Left kidney (tissue), 8 donors: ENCODE measurements at places on chromosomes 7 and 10.

DNA sequence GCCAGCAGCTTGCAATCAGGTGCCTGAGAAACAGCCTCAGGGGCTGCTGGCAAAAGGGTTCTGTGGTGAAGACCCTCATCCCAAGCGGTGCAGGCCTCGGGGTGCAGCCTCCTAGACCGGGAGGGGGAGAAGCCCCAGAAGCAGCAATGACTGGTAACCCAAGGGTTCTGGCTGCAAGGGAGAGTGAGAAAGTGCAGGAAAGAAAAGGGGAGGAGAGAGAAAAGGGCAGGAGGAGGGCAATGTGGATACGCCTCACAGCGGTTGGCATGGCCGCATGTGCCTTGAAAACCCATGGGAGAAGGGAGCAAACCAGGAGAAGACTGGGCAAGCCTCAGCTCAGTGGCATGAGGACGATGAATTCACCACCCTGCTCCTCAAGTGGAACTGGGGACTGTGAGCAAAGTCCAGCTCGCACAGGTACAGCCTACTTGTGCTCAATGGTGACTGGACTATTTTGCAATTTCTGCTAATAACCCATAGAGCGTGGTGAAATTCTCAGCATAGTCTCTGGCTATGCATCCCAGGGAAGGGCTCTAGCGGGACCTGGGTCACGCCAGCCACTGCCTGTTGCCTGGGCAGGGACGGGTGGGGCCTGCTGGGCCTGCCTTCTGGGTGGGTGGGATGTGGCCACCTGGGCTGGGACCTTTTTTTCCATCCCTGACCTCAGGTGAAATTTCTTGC is 6.2 kb downstream of the CLRN3 start:
- DNase-seq, result no peak

DNA sequence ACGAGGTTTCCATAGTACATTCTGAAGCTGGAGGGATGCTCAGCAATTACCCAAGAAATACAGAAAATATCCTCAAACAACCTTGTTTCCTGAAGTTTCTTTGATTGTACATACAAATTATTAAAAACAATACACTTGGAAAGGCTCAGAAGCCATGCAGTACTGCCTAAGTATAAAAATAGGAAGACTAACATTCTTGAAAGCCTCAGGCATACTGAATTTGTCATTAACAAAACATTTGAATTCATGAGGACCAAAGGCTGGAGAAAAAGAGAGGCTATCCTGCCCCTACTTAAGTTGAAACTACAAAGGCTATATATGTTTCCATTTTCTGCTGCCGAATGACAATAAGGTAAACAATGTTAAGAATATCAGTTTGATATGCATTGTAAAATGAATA is 54.3 kb upstream of the SGCE start:
- DNase-seq, result no peak

- no peak for DNase-seq
These were observed 80.9 kb upstream of the DYNC1I1 start for GRCh38 chr7:95691464-95691863.

DNA sequence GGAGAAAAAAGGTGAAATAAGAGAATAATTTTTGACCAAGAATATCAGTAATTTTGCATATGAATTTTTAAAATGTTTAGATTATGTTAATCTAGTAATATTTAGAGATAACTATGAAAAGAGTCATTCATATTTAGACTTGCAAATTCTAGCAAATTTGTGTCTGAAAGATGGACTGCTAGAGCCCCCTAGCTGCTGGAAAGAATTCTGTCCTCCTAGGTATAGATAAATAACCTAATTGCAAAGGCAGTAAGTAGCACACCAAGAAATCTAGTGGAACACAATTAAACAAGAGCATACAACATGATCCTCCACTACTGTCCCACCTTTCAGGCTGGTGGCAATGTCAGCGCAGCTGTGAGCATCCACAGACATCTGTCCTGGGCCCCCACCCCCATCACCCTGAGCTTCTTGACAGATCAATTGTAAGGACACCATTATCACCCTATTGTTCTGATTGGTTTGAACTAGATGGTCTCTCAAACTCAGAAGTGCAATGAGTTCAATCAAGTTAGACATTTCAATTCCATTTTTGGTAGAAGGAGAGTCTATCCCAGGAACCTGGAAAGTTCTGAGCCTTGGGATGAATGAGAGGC is 15.0 kb upstream of the GFRA1 start:
- DNase-seq, result peak; percentile 55

- DNase-seq, result no peak
These were observed 418.7 kb downstream of the GLRX3 start for GRCh38 chr10:130554701-130555410.

- DNase-seq, result no peak
These were observed 129.9 kb downstream of the CFAP58 start for GRCh38 chr10:104483582-104483981.

DNA sequence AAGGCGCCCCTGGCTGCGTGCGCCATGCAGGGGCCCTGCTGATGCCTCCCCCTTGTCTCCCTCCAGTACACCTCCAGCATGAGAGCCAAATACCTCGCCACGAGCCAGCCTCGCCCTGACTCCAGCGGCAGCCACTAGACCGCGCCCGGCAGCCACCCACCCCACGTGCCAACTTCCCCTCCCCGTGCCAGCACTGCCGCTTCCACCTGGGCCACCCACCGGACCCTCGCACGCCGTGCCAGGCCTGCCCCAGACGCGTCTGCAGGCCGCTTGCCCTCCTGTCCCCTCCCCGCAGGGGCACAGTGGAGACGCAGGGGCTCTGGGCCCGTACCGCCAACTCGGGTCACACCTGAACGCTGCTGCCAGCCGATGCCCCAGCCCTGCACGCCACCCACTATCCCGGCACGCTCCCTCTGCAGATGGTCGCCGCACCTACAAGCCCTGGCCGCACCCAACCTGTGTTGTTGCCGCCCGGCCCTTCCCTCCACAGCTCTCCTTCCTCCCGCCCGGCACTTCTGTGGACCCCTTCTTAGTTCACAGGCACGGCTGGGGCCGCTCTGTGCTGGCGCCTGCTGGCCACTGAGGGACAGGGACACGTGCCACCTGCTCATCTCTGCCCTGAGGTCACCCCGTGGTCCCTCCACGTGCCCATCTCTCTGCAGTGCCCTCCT is 26.3 kb upstream of the AMZ1 start:
- DNase-seq, result no peak

DNA sequence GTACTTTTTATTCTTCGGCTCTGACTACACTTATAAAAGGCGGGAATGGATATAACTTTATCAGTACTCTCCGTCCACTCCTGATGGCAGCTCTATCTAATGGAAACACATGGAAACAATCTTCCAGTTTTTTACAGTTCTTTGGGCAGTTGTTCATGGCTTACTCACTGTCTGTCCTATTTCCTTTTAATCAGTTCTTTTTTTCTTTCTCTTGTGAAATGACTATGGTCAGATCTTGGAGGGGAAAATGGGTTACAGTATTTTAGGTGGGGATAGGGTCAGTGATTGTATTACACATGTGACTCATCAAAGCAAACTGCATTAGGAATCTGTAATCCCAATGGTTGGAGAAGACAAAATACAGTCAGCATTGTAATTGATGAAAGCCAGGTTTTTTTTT is 112.4 kb downstream of the BICC1 start:
- no peak for DNase-seq
